ENCODE measurements at places on chromosomes 3 and 15. TPM values are rescaled to one million over a fixed set of nuclear protein-coding genes. Genes with fewer than 3 reads are reported as not detected.

The TRAIP gene
- total RNA-seq = 11.7 TPM

The LPCAT4 gene
- 62.2 TPM for total RNA-seq

The WNT7A gene
- total RNA-seq = 0.06 TPM

The UCN2 gene
- total RNA-seq = 5.9 TPM

The SCAANT1 gene
- not detected for total RNA-seq

The PXYLP1 gene
- total RNA-seq = 16.6 TPM

The NUP210 gene
- 42.8 TPM for total RNA-seq

The NME9 gene
- total RNA-seq = not detected

The LYZL4 gene
- total RNA-seq = not detected

The MYL3 gene
- 0.07 TPM for total RNA-seq

The RAD51 gene
- total RNA-seq = 17.9 TPM

The SAMMSON gene
- not detected for total RNA-seq

The TAMM41 gene
- total RNA-seq = 23.1 TPM

The XYLB gene
- total RNA-seq = 4.3 TPM

The RPP25 gene
- total RNA-seq = 28.2 TPM

The STAC gene
- total RNA-seq = 1.9 TPM

The SLC22A14 gene
- total RNA-seq = 0.05 TPM

The SLC2A2 gene
- not detected for total RNA-seq

The ZNF35 gene
- total RNA-seq = 5.2 TPM

The PRICKLE2 gene
- 2.2 TPM for total RNA-seq
